ENCODE measurements at places on chromosomes 1 and 21.

GRCh38 chr1:9352377-9353134 lies 59.9 kb downstream of the SPSB1 start:
- DNase-seq: no peak

- no peak for DNase-seq
These were observed 117.4 kb upstream of the SLC45A1 start for GRCh38 chr1:8200317-8201115.

DNA sequence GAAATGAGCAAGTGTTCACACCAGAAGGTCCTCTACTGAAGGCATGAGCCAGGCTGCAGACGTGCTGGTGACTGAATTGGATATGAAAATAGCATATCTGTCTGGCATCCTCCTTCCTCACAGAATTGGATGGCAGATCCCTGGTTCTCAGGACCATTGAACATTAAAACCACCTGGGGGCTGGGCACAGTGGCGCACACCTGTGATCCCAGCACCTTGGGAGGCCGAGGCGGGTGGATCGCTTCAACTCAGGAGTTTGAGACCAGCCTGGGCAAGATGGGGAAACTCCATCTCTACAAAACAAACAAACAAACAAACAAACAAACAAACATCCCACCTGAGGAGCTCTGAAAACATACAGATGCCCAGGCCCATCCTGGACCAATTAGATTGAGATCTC lies 23.4 kb downstream of the TEX35 start:
- no peak for DNase-seq

DNA sequence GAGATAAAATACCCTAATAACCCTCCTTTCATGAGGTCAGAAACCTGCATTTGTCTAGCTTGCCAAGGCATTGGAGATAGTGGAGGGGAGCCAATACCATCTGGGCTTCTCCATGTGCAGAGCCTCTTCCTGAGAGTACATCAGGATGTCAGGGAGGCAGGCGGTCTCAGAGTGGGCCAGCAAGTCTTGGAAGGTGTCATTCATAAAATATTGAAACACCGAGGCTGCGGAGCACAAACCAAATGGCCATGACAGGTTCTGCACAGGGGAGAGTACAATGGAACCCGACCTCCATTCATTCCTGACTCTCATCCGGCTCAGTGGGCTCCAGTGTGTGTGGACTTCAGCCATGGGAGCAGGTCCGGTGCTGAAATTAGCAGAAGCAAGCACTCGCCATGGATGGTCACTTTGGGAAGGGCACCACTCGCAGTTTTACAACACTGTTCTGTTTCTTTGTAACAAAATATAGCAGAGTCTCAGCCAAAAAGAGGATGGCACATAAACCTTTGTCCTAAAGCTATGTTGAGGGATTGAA lies 446.6 kb downstream of the SIPA1L2 start:
- no peak for DNase-seq

DNA sequence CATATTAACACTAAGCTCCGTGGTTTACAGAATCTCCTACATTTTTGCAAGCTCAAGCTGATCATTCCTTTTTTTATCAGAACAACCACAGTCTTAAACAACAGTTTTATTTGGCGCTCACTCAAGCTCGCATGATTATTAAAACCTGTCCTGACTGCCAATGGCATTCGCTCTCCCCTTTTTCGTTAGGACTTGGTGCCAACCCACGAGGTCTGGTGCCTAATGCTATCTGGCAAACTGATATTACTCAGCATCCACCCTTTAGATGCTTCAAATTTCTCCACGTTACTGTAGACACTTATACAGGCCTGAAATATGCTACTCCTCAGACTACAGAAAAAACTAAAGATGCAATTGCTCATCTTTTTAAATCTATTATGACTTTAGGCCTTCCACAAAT lies 23.0 kb upstream of the ITLN1 start:
- no peak for DNase-seq

GRCh38 chr1:2180297-2181245 lies 14.0 kb downstream of the FAAP20 start:
- no peak for DNase-seq

- no peak for DNase-seq
These were observed 117.1 kb upstream of the IFFO2 start for GRCh38 chr1:19073311-19074186.

- no peak for DNase-seq
These were observed 22.5 kb downstream of the CEP350 start for GRCh38 chr1:179976970-179977651.

GRCh38 chr1:174075245-174075692 lies 53.1 kb upstream of the RC3H1 start:
- DNase-seq: no peak

DNA sequence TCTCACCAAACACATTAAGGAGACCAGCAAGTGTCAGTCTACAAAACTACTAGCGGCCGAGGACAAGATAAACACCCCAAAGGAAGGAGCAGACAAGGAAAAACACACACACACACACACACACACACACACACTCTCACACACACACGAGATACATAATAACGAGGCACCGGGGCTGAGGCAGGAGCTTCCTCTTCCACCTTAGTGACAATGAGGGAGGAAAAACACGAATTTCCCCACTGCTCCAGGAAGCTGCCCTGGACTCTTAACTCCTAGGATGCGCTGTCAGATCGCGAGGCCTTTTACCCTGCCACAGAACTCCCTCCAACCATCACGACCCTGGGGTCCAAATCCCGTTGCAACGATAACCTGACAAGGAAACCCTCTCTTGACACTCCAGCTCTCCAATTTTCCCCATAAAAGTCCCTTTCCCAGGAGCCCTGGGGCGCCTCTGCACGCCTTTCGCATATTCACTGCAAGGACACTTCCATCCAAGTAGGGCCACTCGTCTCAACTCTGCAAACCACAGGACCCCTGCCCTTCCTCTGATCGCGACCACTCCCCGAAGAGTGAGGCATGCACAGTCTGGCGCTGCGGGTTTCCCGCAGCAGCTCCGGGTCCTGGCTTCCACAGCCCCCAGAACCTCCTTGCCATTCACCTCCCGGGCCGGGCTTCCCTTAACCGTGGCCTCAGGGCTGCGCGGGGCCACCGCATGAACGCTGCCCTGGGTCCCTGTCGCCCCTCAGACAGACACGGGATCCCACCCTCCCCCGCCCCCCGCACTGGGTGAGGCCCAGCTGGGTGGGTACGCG lies 581 bp downstream of the ETV3 start:
- DNase-seq: no peak

- no peak for DNase-seq
These were observed 1.3 kb downstream of the NOS1AP start for GRCh38 chr1:162070825-162071224.

GRCh38 chr1:200903793-200904192 lies 9.1 kb downstream of the INAVA start:
- DNase-seq: no peak

- DNase-seq: no peak
These were observed 68.1 kb upstream of the SLC45A1 start for GRCh38 chr1:8249838-8250237.

- no peak for DNase-seq
These were observed 353.3 kb downstream of the SMYD3 start for GRCh38 chr1:246153796-246154212.

DNA sequence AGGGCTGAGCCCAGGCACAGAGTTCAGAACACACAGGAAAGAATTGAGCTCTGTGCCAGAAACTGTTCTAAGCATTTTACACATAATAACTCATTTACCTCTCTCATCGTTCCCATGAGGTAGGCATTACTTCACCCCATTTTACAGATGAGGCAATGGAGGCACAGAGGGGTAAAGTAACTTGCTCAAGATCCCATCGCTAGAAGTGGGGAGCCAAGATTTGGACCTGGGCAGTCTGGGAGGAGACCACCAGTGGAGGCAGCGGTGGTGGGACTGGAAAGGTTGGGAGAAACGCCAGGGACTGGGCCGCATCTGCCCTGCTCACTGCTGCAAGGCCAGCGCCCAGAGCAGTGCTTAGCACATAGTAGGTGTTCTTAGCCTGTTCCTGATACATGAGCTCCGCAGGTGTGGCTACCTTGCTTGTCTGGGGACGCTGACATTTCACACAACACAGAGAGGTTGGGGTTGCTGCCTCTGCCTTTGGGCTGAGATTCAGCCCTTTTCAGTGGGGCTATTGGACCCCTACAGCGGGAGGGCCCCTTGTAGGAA lies 27.8 kb upstream of the EPS8L3 start:
- DNase-seq: no peak
